NCI-H1092 (cell line): ENCODE measurements at places on chromosomes 3 and 15.

GRCh38 chr3:12190832-12191231 lies 32.1 kb upstream of the TIMP4 start:
- DNase-seq = no peak

GRCh38 chr3:134619884-134620445 lies 30.9 kb downstream of the KY start:
- no peak for DNase-seq

DNA sequence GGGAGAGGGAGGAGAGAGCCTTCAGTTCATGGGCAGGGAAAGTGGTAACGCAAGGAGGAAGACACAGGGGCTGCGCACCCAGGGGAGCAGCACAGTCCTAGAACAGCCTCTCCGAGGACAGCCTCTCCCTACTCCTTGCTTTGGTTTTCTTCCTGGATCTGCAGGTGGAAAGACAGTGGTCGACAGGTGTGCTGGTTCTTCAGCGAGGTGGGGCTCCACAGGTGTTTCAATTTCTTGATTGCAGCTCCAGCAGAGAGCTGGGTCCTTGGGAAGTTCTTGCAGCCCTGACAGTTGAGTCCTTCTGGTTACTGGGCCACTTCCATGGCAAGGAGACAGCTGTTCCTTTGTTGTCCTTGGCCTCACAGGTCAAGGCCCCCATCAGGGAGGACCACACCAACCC lies 220.7 kb upstream of the NR2F2 start:
- DNase-seq = no peak

DNA sequence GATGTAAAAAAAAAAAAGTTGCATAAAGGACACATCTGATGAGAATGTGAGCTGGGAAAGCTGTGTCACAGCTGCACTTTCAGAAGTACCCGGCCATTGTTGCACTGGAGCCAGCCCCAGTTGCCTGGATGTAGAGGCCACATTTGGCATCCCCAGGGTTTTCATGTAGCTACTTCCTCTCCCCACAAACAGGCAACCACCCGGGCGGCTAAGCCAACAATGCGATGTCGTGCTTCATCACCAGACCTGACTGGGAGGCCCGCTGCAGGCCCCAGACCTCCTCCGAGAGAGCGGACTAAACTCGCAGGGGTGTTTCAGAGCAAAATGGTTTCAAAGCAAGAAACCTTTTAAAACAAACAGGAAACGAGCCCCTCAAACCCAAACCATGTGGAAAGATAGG lies 142.3 kb downstream of the TMCO5A start:
- DNase-seq = no peak

DNA sequence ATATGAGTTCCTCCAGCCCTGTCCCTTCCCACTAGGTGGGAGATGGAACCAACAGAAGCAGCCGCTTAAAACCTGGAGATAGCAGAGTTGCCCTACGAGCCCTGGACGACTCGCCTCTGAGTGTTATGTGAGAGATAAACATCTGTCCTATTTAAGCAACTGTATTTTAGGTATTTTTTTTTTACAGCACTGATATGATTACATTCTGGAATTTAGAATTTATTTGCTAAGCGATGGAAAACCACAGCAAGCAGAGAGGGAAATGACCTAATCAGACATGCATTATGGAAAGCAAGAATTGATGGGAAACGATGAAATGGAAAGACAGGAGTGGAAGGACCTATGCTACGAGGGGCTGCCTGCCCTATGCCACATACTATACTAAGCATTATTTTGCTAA lies 379.0 kb upstream of the IL12A start:
- DNase-seq = no peak

DNA sequence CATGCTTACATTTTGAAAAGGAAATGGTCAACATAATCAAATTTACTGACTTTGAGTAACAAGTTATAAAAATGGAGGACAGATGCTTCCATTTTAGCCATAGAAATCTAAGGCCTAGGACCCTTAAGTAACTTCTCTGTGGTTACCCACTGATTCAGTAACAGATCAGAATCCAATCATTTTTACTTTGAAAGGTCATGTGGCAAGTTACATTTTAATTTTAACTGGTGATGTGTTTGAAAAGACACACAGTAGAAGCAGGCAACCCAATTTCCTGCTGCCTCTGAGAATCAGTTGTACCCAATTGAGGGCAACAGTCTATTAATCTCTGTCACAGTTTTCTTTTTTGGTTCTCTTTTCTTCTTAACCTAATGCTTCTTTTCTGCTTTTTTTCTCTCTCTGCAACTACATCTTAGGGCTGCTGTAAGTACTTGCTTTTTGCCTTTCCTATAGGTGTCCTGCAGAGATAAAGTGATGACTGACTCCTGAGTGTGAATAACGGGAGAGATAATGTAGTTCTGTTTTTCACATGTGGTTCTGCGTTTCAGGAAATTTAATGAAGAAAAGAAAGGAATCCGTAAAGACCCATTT lies 3.3 kb downstream of the ZWILCH start:
- no peak for DNase-seq

DNA sequence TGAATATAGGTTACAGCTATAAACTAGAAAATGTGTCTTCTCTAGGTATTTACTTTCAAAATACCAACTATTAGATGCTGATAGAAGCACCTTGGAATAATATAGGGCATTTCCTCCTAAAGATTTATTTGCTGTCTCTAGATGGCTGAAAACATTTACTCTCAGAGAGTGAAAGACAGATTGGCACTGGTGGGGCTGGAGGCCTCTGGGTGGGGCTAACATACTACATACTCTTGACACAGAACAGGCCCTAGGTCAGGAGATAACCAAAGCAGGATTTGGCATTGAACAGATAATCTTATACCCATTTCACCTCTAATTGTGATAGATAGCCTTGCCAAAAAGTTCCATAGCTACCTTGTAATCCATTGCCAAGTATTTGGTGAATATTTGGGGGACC lies 253.3 kb upstream of the TBC1D5 start:
- DNase-seq = no peak

DNA sequence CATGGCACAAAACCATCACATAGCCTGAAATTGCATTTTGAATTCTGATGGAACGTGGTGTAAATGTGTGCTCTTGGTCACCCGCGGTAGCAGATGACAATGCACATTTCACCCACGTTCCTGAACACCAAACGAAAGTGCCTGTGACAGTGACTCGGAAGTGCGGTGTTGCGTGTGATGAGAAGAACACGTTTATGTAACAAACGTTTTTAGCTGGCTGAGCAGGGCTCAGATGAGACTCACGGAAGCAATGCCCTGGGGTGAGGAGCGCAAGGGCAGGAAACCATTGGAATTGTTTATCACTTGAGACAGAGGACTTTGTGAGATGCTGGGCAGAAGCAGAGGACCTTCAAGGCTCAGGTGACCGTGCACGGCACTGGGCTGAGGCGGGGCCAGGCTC lies 449.2 kb upstream of the CFAP20DC start:
- no peak for DNase-seq

- no peak for DNase-seq
Observed at GRCh38 chr3:106482451-106482850, 613.6 kb upstream of the CBLB start.

DNA sequence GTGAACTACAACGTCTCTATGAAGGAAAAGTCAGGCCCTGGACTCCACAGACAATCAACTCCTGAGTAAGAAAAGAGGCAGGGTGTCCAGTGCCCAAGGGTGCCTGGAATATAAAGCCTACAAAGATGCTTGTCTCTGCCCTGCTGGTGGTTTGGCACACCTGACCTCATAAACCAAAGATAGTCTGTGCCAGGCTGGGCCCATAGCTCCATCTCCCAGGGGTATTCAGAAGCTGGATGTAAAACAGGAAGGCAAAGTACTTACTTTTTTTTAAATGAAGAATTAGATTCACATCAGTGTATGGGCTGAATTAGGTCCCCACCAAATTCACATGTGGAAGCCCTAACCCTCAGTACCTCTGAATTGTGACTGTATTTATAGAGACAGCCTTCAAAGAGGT lies 66.6 kb upstream of the HERC1 start:
- DNase-seq = no peak

DNA sequence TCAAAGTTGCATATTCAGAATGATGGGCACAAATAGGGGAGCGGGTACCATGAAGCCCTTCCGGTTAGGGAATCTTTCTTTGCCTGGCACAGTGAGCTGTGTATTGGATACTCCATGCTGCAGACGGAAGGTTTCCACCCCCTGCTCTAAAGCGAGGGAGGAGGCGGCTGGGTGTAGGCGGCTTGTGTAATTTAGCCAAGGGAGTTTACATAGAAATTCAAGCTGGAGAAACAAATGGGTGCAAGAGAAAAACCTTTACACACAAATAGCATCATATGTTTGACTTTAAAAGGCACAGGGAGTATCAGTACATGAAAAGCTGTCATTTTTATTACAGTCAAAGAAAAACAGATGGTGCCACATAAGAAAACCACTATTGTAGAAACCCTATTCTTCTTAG lies 59.3 kb upstream of the ADCY5 start:
- no peak for DNase-seq

DNA sequence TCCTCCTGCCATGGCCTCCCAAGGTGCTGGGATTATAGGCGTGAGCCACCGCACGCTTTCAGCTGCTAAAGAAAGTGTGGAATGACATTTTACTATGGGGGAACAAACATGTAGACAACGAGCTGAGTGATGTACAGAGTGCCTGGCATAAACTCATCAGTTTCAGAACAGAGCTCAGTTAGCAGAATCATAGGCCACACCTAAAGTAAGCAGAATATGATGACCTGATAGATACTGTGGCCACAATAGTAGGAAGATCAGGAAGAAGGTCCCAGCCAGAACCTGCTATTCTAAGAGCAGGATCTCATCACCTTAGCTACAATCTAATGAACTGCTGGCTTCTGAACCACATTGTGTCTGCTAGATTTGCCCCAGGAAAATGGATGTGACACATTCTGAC lies 158.3 kb downstream of the TPRG1 start:
- DNase-seq = no peak

GRCh38 chr3:44318891-44319311 lies 19.7 kb upstream of the TCAIM start:
- DNase-seq = no peak

GRCh38 chr15:73602446-73602843 lies 30.7 kb downstream of the NPTN start:
- DNase-seq = no peak

DNA sequence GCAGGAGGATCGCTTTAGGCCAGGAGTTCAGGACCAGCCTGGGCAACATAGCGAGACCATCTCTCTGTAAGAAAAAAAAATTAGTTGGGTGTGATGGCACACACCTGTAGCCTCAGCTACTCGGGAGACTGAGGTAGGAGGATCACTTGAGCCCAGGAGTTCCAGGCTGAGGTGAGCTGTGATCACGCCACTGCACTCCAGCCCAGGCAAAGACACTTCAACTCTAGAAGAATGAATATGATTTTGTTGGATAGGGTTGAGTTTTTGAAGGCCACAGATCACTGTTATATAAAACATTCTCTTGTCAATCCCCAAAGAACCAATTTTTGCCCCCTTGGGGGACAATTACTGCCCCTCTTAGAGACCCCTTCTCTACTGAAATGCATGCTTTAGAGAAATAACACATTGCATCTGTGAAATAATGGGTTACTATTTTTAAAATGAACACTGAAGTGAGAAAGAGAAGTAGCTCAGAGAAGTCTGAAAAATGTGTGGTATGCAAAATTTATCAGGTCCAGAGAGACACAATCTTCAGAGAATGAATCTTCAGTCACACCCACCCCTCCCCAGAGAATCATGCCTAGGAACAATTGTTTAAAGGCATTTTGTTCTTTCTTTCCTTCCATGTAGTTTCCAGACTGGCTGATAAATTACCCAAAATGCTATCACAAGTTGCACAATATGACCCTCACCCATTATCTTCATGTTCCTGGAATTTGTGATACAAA lies 42.7 kb downstream of the METTL6 start:
- no peak for DNase-seq

- DNase-seq = no peak
Observed at GRCh38 chr3:173529062-173529711, 131.6 kb downstream of the NLGN1 start.

DNA sequence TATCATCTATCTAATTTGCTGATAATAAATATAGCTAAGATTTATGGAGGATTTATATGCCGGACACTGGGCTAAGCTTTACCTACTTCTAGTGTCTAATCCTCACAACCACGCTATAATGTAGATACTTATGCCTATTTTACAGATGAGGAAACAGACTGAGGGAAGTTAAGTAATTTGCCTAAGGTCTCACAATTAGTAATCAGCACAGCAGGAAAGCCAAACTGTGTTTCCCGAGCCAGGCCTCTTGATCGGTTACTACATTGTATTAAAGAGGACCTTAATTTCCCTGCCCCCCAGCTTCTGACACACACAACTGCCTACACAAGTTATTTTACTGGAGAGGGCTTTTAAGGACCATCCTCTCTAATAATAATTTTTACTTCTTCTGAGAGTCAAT lies 40.9 kb downstream of the ONECUT1 start:
- no peak for DNase-seq

- DNase-seq = no peak
Observed at GRCh38 chr3:113712129-113712528, 15.7 kb upstream of the USF3 start.

- no peak for DNase-seq
Observed at GRCh38 chr3:99971761-99972160, 142.5 kb downstream of the FILIP1L start.

DNA sequence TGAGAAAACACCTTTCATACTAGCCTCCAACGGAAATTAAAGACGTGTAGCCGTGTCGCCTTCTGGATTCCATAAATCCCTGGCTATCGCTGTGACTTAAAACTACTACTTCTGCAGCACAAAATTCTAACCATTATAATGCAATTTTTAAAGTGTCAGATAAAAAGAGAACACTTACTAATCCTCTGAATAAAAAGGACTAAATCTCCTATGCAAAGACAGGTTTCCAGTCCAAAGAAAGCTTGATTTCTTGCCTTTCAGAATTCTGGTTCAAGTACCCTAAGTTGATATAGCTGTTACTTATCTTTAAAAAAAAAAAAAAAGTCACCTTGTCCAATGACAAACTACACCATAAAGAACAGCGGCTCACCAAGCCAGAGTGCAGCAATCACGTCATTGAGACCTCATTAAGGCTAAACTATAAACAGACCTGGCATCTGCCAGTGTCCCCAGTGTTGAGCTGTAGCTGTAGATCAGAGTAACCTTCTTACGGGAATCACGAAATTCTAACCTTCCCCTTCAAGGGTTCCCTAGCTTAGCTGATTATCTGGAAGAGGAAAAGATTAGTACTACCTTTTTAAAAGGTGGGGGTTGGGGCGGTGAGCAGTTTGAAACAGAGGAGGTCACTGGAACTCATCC lies 2.2 kb downstream of the ABCC5 start:
- DNase-seq = no peak

- no peak for DNase-seq
Observed at GRCh38 chr3:143167969-143168854, 48.6 kb downstream of the CHST2 start.

GRCh38 chr3:48919215-48920138 lies 835 bp downstream of the ARIH2 start:
- no peak for DNase-seq

- DNase-seq = no peak
Observed at GRCh38 chr15:38524156-38524555, 40.5 kb downstream of the RASGRP1 start.

- no peak for DNase-seq
Observed at GRCh38 chr3:18732474-18732873, 307.3 kb upstream of the SATB1 start.

GRCh38 chr3:73503781-73504180 lies 121.0 kb downstream of the PDZRN3 start:
- DNase-seq = peak; percentile 3

GRCh38 chr3:58725326-58725853 lies 58.8 kb upstream of the FAM3D start:
- DNase-seq = no peak
